ENCODE measurements at places on chromosomes 7 and 10. TPM values are rescaled to one million over a fixed set of nuclear protein-coding genes. Genes with fewer than 3 reads are reported as not detected.

- no peak overlapping the region for H3K27ac ChIP-seq
- no peaks in the 10 kb centered on the region for H3K27me3 ChIP-seq
- H3K4me1 ChIP-seq, result peaks cover 22% of the 10 kb centered on the region
- DNase-seq, result no peak
- no peaks in the 10 kb centered on the region for H3K36me3 ChIP-seq
Measured at GRCh38 chr7:151679881-151680612, 160.4 kb upstream of the RHEB start.

The PITX3 gene
- 0.31 TPM for total RNA-seq

GRCh38 chr7:96088579-96088978 is 233.3 kb downstream of the SLC25A13 start:
- no peak overlapping the region for H3K4me3 ChIP-seq
- no peaks in the 10 kb centered on the region for H3K36me3 ChIP-seq
- no peak for DNase-seq
- H3K4me1 ChIP-seq, result no peaks in the 10 kb centered on the region
- no peak overlapping the region for H3K27ac ChIP-seq
- H3K27me3 ChIP-seq, result peaks cover 26% of the 10 kb centered on the region

GRCh38 chr7:27316311-27316710 is 73.7 kb downstream of the EVX1 start:
- H3K27me3 ChIP-seq, result peaks cover 37% of the 10 kb centered on the region
- H3K4me1 ChIP-seq, result no peaks in the 10 kb centered on the region
- H3K4me3 ChIP-seq, result no peak overlapping the region
- no peak for DNase-seq

DNA sequence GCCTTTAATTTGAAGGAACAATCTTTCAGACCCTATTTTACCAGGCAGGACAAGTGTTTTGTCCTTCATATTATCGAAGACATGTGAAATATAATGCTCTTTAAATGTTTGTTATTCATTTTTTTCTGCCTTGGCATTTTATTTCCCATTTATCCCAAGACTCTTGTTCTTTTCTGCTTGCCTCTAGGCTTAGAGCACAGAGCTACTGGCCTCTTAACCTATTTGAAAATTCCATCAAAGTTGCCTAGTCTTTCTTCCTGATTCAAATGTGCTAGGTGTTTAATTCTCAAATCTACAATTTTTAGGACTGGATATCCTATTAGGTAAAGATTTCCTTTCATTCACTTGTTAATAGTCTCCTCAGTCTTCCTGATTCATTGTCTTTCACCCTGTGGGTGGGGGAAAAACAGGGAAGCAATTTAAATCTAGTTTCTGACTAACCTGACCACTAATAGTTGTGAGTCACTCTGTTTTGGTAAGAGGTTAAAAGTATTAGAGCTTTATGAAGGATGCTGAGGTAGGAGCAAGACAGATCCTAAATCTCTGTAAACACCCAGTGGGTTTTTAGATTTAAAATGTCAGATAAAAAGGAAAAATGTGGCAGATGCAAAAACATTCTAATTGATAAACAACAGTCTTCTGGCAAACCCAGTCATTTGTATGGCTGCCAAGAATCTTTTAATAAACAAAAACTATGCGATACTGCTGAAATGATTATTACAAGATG is 1.5 kb downstream of the LIPK start:
- DNase-seq, result peak; percentile 6
- H3K4me3 ChIP-seq, result no peak overlapping the region
- H3K4me1 ChIP-seq, result peaks cover 24% of the 10 kb centered on the region
- H3K36me3 ChIP-seq, result no peaks in the 10 kb centered on the region

The UBE3C gene
- 75.7 TPM for total RNA-seq

The MRPS33 gene
- 116 TPM for total RNA-seq

The WIPF3 gene
- total RNA-seq, result not detected

The PPP1R9A gene
- 0.08 TPM for total RNA-seq

DNA sequence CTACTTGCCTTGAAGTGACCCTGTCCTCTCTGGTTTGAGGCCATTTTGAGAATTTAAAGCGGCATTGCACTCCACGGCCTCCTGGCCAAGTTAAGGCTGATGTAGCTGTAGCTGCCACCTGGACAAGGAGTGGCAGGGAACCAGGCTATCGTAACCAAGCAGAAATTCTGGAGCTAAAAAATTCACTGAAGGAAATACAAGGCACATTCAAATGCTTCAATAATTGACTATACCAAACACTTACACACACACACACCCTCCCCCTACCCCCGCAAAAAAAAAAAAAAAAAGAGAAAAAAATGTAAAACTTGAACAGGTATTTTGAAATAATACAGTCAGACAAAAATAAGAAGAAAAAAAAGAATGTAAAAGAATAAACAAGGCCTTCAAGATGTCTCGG is 409.0 kb upstream of the SEMA3A start:
- H3K4me1 ChIP-seq, result no peaks in the 10 kb centered on the region
- H3K27ac ChIP-seq, result no peak overlapping the region
- DNase-seq, result no peak
- no peaks in the 10 kb centered on the region for H3K27me3 ChIP-seq
- H3K36me3 ChIP-seq, result no peaks in the 10 kb centered on the region
- H3K4me3 ChIP-seq, result no peak overlapping the region

The STEAP1 gene
- total RNA-seq, result 2.0 TPM

DNA sequence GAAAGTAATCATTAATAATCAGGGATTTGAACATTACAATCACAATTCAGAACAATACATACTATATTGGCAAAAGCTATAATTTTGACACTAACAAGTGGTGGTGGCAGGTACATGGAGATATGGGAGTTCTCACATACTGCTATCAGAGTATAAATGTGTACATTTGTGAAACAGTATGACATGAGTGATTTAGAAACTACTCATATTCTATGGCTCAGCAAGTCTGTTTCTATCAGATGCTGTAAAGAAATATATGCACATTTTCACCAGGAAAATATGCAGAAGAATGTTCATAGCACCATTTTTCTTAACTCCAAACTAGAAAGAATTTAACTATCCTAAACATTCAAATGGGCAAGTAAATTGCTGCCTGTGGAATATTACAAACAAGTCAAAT is 620.0 kb downstream of the SH2D4B start:
- H3K27me3 ChIP-seq, result no peaks in the 10 kb centered on the region
- H3K27ac ChIP-seq, result no peak overlapping the region

GRCh38 chr10:8640878-8641277 is 586.4 kb downstream of the GATA3 start:
- no peaks in the 10 kb centered on the region for H3K36me3 ChIP-seq
- no peak overlapping the region for H3K27ac ChIP-seq
- peaks cover 3% of the 10 kb centered on the region for H3K27me3 ChIP-seq
- H3K4me1 ChIP-seq, result no peaks in the 10 kb centered on the region
- no peak overlapping the region for H3K4me3 ChIP-seq

GRCh38 chr7:85773116-85773728 is 586.4 kb upstream of the SEMA3D start:
- H3K36me3 ChIP-seq, result no peaks in the 10 kb centered on the region
- H3K27me3 ChIP-seq, result no peaks in the 10 kb centered on the region
- H3K27ac ChIP-seq, result no peak overlapping the region
- H3K4me3 ChIP-seq, result no peak overlapping the region
- no peak for DNase-seq

GRCh38 chr10:110363572-110364411 is 59.1 kb upstream of the SMNDC1 start:
- H3K4me1 ChIP-seq, result peaks cover 49% of the 10 kb centered on the region
- no peak overlapping the region for H3K27ac ChIP-seq
- no peaks in the 10 kb centered on the region for H3K27me3 ChIP-seq

DNA sequence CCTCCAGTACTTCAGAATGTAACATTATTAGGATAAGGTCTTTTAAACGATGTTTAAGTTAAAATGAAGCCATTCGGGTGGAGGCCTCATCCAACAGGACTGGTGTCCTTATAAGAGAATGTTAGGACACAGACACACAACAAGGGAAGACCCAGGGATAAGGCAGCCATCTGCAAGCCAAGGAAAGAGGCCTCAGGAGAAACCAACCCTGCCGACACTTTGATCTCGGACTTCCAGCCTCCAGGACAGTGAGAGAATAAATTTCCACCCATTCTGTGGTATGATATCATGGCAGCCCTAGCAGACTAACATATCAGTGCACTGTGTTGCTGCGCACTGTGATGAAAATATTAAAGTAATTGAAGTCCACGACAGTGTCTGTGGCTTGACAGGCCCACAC is 250.8 kb downstream of the COBL start:
- H3K27ac ChIP-seq, result no peak overlapping the region
- H3K4me1 ChIP-seq, result no peaks in the 10 kb centered on the region
- no peaks in the 10 kb centered on the region for H3K36me3 ChIP-seq
- DNase-seq, result no peak
